ENCODE measurements at places on chromosomes 13 and 19.

GRCh38 chr13:39483326-39483725, 119.7 kb downstream of the LHFPL6 start:
- no peak for DNase-seq

DNA sequence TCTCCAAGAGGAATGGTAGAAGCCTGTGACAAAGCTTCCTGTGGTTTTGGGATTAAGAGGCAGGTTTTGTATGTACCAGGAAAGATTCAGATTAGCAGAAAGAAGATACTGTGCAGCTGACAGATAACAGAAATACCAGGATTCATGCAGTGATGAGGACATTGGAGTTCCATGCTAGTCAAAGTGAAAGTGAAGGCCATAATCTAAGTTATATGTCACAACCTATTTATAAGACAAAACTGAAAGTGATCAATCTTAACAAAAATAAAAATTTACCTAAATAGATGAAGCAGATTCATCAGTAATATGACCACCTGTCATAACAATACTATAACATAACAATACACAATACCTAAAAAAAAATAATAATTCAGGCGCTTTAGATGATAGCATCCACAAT, 1305.2 kb upstream of the PCDH9 start:
- DNase-seq, result no peak

- DNase-seq, result no peak
Observed at GRCh38 chr19:56595548-56595899, 422 bp downstream of the ZNF71 start.

- DNase-seq, result no peak
Observed at GRCh38 chr13:27280009-27280656, 9.5 kb downstream of the RASL11A start.

- DNase-seq, result no peak
Observed at GRCh38 chr13:79870123-79870522, 389.2 kb downstream of the NDFIP2 start.

- no peak for DNase-seq
Observed at GRCh38 chr13:25930653-25931052, 121.2 kb downstream of the SHISA2 start.

GRCh38 chr19:44876930-44877535, 14.0 kb upstream of the TOMM40 start:
- no peak for DNase-seq

- peak; percentile 71 for DNase-seq
Observed at GRCh38 chr19:16247353-16248182, 49.9 kb downstream of the AP1M1 start.

DNA sequence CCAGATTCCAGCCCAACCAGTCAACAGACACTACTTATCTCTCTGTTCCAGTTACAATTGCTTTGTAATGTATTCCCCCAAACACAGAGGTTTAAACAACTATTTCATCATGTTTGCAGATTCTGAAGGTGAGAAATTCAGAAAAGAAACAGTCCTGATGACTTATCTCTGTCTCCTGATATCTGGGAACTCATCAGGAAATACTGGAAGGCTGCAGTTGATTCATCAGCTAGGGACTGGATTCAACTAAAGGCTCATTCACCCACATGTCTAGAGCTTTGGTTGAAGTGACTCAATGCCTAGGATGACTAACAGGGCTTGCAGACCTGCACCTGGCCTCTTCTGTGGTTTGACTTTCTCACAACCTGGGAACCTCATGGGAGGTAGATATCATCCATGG, 56.6 kb upstream of the GPC6 start:
- DNase-seq, result no peak

DNA sequence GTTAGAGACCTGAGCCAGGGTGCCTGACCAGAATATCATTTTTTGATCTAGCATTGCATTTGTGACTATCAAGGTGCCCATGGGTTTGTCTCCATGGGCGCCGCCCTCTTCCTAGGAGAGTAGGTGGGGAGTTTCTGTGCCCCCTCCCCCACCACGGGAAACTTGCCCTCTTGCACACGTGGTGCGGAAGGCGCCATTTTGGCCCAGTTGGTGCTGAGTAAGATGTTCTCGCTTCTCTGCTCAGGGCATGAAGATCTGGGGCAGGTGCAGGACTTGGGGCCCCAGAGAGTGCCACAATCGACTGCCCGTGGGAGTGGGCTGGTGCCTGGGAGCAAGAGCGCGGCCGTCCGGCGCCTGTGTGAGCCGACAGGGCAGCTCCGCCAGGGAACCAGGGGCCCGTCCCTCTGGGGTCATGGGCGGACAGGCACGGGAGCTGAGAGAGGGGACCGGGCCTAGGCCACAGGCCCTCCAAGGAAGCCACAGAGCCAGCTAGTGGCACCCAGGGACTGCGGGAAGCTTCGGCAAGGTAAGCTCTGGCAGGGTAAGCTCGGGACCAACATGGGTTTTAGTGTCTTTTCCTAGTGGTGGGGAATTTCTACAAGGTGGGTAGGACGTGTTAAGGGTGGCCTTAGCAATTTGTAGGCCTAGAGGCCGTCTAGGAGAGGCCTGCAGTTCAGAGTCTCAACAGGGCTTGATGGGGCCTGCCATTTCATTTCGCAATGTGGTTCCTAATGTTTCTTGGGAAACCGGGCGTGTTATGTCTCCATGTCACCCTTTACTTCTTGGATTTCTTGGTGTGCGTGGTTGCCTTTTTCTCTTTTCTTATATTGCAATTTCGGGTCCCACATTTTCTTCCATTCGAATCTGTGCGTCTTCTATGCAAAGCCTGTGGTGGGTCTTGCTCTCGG, 14.5 kb downstream of the SACS start:
- no peak for DNase-seq

GRCh38 chr13:43850873-43851272, 28.7 kb downstream of the CCDC122 start:
- DNase-seq, result no peak

DNA sequence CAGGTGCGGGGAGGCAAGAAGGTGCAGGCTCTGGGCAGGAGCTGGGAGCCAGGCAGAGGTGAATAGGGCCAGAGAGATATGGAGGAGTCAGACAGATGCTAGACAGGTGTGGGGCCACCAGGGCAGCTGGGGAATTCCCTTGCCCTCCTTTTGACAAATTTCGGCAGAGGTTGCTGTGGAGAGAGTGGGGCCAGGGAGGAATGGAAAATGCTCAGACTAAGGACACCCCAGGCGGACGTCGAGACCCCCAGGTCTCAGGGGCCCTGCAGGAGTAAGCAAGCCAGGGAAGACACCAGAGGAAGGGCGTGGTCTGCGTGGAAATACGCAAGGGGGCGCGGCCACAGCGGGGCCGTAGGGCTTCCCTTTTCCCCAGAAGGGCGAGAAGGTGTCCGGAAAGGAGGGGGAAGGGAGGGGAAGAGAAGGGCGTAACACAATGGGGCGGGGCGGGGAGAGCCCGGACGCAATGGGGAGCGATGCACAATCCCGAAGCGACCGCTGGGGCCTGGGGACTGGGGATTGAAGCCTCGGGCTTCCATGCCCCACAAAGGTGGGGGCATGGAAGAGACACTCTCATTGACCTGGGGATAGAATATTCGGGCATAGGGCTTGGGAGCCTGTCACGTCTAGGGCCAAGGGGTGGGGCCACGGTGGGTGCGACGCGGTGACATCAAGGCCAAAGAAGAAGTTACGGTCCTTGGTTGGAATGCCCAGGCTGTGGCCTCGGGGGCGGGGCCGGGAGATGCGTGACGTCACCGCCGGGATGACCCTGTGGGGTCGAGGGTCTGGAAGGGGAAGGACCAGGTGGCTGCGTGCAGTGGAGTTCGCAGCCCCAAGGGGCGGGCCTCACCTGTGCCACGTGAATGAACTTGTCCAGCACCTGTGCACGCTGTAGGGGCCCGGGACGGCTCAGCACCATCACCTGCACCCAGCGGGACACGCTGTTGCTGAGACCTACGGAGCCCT, 8.2 kb downstream of the RASGRP4 start:
- no peak for DNase-seq

DNA sequence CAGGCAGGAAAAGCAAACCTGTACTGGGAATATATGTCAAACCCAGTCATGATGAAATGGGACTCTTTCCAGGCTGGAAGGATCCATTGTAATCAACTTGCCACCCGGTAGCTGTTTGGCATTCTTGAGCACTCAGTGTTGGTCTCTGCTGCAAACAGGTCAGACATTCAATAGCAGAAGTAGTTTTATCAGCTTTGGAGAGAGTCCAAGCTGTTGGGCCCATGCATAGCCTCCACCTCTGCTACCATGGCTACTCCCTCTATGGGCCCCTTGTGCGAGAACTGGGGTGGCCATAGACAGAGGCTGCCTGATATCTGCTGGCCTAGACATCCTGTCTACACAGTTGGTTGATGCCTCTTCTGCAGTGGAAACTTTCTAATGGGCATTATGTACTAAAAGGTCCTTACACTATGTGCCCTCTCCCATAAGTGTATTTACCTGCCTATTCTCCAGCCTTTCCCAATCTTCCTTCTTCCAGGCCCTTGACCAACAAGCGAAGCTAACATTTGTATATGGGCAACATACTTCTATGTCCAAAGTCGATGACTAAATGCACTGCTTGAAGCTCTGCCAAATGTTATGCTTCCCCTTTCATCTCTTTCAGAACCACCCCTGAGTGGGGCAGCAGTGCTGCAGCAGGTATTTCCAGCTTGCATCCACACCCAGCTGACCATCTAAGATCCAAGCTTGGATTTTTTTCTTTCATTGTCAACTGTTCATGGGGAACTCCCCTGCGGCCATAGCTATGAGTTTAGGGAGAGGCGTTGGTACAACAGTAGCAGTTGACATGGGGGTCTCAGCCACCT, 5.3 kb upstream of the RNF6 start:
- no peak for DNase-seq

- DNase-seq, result no peak
Observed at GRCh38 chr13:54733639-54734038, 1705.0 kb downstream of the OLFM4 start.

- no peak for DNase-seq
Observed at GRCh38 chr19:22526661-22527272, 104.6 kb upstream of the ZNF98 start.

GRCh38 chr13:30418075-30418716, 4.1 kb upstream of the UBE2L5 start:
- DNase-seq, result no peak

DNA sequence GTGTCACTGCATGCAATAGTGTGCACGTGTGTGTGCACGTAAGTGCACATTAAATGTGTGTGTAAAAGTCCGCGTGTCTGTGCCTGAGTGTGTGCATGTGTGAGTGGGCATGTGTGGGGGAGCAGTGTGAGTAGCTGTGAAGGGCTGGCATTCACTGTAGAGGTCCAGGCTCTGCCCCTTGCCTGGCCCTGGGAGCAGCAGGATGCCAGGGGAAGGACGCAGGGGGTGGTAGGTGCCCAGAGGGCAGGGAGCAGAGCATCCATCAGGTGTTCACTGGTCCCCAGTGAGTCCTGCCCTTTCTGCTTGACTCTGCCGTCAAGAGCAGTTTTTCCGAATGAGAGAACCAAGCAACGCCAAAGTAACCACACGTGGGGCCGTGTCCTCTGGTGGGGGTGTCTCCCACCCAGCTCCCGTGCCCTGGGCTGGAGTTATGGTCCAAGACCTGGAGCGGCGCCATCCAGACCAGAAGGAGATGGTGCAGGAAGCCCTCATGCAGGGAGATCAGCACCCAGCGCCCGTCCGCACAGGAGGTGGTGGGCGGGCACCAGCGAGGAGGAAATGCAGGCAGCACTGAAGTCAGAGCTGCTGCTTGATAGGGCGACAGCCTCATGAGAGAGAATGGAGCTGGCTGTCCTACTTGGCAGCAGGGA, 68.5 kb downstream of the TEX29 start:
- DNase-seq, result no peak

- DNase-seq, result no peak
Observed at GRCh38 chr13:112957295-112957677, 11.7 kb upstream of the MCF2L start.

DNA sequence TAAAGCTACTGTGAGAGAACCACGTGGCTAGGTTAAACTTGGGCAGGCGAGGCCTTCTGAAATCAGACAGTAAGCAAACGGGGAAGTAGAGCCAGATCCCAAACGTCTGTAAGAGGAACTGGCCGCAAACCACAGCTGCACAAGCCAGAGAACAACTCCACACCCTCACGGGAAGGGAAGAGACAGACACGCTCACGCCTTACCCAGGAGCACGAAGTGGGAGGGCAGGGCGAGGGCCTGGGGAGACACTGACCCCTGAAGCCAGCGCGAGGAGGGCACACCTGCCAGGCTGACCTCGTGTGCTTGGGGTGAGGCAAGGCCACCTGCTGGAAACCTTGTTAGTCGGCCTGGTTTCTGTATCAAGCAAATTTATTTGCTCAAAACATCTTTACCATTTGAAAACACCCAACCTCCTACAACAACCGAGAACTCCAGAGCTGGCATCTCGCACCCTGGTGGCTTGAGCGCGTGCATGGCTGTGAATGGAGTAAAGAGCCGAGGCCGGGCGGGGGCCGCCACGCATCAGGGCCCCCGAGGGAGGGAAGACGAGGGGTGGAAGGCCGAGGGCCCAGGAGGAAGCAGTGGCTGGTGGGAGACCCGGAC, 7.3 kb downstream of the POLR2E start:
- DNase-seq, result no peak

Data from T-helper 17 cell (primary cell).